ENCODE measurements at places on chromosomes 7 and 10. TPM values are rescaled to one million over a fixed set of nuclear protein-coding genes. Genes with fewer than 3 reads are reported as not detected.

DNA sequence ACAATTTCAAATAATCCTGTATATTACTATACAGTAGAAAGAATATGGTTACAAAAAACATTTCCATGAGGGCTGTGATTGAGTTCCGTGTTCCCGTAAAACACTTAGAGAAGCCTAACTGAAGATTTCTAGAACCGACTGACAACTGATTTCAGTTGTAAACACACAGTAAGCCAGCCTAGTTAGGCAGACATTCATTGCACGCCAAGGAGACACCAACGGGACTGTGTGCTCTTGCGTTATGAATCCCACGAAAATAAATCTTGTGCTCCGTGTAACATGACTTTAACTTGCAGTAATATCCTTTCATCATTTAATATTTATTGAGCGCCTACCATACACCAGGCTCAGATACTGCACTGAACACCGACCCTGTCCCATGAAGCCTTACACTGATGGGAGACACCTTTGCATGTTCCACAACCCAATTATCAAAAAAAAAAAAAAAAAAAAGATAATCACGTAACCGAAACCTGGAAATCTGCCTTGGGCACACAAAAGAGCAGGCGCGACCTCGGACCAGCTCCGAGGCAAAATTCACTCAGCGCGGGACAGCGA lies 420 bp upstream of the KLHL7 start:
- no peak for DNase-seq

- DNase-seq: no peak
Observed at GRCh38 chr10:360653-361052, 225.4 kb downstream of the ZMYND11 start.

ARHGAP22 gene
- total RNA-seq: 255 TPM

TMEM140 gene
- 5.0 TPM for total RNA-seq

GRCh38 chr7:106450716-106451115 lies 165.9 kb upstream of the NAMPT start:
- no peak for DNase-seq

All from LHCN-M2 (cell line).